ENCODE measurements at places on chromosomes 11 and 22. TPM values are rescaled to one million over a fixed set of nuclear protein-coding genes. Genes with fewer than 3 reads are reported as not detected.

- no peak for DNase-seq
These were observed 2.3 kb upstream of the FXYD2 start for GRCh38 chr11:117826832-117827231.

- no peak for DNase-seq
These were observed 896.9 kb downstream of the KCNA4 start for GRCh38 chr11:29119707-29120618.

GRCh38 chr22:37633625-37634416, 5.6 kb upstream of the SH3BP1 start:
- no peak for DNase-seq

Gene FUT4
- 5.2 TPM for total RNA-seq

DNA sequence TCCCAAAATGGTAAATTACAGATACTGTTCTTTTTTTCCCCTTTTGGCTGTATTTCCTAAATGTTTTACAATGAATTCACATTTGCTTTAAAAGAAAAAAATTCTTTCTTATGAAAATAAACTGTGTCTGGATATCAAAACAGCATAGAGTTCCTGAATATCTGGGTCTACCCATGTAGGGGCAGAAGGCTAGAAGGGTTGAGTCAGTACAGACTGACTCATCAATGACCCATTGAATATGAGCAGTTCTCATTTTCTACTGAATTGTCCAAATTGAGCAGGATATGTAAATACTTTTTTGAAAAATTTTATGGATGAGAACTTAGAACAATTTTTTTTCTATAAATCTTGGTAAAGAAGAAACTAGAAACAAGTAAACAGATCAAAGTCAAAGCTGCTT, 16.3 kb upstream of the C11orf87 start:
- DNase-seq = no peak

All from CD8-positive, alpha-beta T cell (primary cell).